ENCODE measurements at places on chromosomes 7 and 10.

DNA sequence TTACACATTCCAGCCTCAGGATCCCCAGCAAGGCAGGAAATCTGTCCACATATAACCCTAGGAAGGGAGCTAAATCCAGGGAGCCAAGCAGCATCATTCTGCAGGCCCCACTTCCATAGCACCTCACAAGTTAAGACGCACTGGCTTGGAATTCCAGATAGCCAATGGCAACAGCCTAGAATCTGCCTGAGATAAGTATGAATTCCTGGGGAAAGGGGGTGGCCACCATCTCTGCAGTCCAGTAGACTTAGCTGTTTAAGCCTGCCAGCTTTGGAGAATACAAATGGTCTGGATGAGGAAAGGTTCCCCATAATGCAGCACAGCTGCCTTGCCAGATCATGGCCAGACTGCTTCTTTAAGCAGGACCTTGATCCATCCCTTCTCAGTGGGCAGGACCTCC, 179.4 kb upstream of the PRSS1 start:
- no peak for DNase-seq

GRCh38 chr10:87930934-87931835, 67.8 kb downstream of the PTEN start:
- DNase-seq: no peak

- DNase-seq: no peak
These were observed 1157.3 kb downstream of the SORCS3 start for GRCh38 chr10:105798328-105798889.

DNA sequence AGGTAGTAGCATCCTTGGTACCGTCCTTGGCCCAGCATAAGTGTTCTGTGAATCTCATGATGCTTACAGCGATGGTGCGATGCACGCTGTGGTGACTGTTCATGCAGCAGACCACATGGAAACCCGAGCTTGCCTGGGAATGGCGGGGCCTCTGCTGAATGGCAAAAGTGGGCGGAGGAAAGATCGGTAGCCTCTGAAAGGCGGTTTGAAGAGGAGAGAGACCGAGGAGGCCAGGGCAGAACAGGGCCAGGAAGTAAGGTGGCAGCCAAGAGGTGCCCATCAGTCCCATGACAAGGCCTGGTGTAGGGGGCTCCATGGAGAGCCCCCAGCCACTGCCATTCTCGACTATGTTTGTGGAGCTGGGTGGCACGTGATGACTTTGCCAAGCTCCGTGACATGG, 33.2 kb upstream of the CNPY1 start:
- DNase-seq: no peak

GRCh38 chr7:2074691-2075090, 158.1 kb downstream of the MAD1L1 start:
- no peak for DNase-seq

GRCh38 chr10:18886102-18886501, 162.5 kb upstream of the MALRD1 start:
- DNase-seq: no peak

GRCh38 chr7:148773334-148773733, 74.6 kb downstream of the CUL1 start:
- DNase-seq: peak; percentile 41

DNA sequence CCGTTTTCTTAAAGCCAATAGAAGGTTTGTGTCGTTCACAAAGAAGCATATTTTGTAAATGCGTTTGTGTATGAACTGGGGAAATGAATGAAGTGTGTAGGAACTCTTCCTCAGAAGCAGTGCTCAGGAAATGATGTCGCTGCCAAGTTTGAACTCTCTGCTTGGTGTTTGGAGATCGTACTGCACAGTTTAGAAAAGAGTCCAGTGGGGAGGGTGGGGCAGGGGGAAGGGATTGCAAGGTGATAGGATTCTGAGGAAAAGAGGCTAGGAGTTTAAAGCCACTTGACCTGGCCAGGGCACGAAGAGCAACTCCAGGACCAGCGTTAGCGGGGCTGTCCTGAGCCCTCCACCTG, 122.2 kb downstream of the CUBN start:
- no peak for DNase-seq

GRCh38 chr10:56028298-56029132, 332.5 kb downstream of the ZWINT start:
- DNase-seq: no peak

GRCh38 chr10:132192076-132192975, 5.6 kb downstream of the DPYSL4 start:
- no peak for DNase-seq

DNA sequence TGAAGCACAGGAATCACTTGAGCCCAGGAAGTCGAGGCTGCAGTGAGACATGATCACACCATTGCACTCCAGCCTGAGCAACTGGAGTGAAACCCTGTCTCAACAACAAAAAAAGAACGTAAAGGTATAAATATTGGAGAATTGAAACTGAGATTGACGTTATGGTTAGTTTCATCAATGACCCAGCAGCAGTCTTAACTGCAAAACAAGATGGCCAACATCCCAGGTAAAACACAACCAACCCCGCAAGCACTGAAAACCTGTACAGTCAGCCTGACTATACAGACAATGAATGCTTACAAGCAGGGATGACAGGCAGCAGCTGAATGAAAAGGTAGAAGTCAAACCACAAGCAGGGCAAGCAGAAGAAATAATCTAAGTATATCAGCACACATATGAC, 34.7 kb downstream of the WAPL start:
- DNase-seq: no peak

GRCh38 chr10:96743988-96744585, 23.8 kb upstream of the PIK3AP1 start:
- DNase-seq: no peak

DNA sequence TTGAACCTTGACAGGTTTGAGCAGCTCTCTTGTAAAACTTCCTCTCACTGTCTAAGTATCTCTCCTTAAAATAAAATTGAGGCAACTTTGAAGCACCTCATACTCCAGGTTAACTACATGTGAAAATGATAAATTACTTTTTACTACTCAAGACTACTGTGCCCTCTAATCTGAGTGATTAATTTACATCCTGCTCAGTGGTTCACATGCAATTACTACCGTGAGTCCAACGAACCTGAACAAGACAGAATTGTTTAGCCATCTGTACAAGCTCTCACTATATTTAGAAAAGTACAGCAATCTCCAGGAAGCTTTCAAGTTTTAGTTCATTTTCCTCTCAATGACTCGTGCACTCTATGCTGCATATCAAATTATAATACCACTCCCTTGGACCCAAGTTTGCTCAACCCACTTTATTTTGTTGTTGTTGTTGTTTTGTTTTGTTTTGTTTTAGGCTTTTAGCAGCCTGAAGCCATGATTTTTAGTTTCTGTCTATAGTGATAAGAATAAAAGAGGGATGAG, 21.2 kb downstream of the PDE1C start:
- DNase-seq: no peak

- DNase-seq: no peak
These were observed 509.9 kb upstream of the GALNT17 start for GRCh38 chr7:70621954-70622600.

- DNase-seq: no peak
These were observed 171.2 kb upstream of the COL1A2 start for GRCh38 chr7:94223375-94224084.

GRCh38 chr10:68954904-68955303, 1.1 kb upstream of the DDX21 start:
- DNase-seq: no peak

DNA sequence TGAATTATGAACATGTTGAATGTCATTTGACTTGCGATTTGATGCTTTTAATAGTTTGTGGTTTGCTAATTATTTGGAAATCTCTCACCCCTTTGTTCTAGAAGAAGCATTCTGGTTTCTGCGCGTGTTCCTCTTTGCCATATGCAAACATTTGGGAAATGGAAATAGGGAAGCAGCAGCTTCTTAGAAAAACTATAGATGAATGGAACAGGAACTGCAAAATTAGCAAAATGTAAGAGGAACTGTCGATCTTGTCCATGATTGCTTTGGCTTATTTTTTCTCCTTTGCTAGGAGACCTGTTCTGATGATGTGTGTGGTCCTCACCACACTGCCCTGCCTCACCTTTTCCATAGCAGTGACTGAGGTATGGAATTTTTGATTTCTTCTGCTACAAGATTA, 19.0 kb downstream of the TMEM236 start:
- no peak for DNase-seq

DNA sequence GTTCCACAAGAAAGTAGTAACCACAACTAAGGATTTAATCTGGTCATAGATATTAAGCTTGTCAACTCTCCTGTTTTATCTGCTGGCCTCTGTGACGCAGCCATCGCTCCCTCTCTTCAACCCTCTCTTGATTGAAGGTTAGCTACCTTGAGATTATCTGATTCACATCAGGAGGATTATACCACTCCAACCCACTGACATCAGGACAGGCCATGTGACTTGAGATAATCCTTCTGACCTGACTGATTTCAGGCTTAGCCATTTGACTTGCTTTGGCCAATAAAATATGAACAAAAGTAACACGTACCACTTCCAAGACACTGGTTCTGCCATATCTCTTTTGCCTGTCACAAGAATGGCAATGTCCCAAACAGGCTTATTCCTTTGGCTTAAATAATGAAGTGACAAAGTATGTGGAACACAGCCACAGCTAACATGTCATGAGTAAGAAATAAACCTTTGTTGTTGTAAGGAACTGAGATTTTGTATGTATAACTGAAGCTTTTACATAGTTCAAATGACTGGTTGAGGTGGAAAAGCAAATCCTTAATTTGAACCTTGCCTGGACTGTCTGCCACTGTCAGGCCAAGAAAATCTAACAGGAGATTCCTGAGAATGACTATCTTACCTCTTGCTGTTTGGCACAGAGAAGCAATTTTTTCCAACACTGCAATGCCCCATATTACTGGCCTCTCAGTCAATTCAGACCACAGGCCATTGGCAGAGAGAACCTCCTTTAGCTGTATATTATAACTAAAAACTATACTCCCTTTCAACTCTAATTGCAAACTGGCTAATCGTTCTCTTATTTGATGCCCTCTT, 13.9 kb downstream of the ZNF438 start:
- DNase-seq: no peak

DNA sequence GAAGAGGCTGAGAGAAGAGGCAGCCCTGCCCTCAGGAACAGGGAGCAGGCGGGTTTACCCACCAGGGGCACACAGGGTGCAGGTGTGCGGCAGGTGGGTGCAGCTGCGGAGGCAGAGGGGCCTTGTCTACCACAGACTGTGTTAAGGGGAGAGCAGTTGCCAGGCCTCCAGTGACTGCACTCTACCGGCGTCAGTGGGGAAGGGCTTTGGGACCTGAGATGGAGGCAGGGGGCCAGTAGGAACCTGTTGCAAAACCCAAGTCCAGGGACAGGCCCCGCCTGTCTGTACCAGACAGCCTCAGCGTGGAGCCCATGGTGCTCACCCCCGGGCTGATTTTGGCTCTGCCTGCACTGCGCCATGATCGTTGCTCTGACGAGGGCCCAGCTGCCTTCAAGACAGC, 507.6 kb upstream of the FOXK1 start:
- no peak for DNase-seq

GRCh38 chr10:108362961-108363360, 1198.5 kb upstream of the SORCS1 start:
- no peak for DNase-seq

DNA sequence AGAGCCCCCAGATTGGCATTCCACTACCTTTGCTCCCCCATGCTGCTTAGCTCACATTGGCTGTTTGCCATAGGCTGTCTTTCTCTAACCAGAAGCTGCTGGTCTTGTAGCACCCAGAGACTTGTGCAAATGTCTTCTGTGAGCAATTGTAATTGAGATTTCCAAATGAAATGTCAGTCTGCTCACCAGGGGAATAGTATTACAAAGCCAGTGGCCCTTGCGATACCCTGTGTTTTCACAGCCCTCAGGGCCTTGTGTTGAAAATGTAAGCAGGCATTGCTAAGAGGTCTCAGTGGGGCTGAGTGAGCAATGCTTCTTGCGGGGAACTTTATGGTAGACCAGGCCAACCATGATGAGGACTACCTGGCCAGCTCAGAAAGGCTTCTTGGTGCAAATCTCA, 746.5 kb downstream of the LRMDA start:
- DNase-seq: no peak

DNA sequence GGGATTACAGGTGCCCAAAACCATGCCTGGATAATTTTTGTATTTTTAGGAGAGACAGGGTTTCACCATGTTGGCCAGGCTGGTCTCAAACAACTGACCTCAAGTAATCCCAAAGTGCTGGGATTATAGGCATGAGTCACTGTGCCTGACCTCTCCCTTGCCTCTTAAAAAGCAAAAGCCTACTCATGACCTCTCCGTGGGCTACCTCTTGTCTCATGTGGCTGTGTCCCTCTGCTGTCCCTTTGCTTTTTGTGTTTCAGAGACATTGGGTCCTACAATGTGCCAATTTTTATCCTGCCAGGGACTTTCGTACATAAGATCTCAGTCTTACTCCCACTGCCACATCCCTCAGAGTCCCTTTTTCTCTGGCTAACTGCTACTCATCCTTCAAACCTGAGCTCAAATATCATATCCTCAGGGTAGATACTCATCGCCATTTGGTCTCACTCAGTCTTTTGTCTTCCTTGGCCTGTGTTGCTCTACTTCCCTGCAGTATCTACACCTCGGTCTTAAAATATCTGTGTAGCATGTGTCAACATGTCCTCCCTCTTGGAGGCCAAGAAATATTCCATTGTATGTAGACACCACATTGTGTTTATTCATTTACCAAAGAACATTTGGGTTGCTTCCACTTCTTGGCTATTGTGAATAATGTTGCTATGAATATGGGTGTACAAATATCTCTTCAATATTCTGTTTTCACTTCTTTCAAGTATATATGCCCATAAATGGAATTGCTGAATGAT, 465.0 kb upstream of the KLF6 start:
- DNase-seq: no peak

GRCh38 chr7:43878867-43879266, 9.6 kb upstream of the MRPS24 start:
- DNase-seq: no peak

GRCh38 chr7:98216941-98217622, 5.8 kb downstream of the BHLHA15 start:
- no peak for DNase-seq

GRCh38 chr10:77798940-77799339, 127.6 kb downstream of the DLG5 start:
- DNase-seq: no peak

- DNase-seq: no peak
These were observed 426.4 kb upstream of the MTPN start for GRCh38 chr7:136403591-136403990.

DNA sequence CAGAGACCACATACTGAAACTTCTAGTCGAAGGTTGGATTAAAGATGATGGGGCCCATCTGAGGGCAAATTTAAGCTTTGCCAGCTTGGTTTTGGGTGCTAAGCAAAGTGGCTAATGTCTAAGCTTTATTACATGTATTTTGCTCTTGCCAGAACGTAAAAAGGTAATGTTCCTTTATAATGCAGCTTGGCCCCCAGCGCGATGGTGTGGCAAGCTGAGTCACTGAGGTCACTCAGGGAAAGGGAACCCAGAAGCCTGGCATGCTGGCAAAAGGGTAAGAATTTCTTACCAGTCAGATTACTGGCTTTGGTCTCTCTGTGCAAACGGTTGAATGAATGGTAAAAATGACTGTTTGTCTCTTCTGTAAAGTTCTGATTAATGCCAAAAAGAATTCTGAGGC, 158.3 kb upstream of the KCND2 start:
- DNase-seq: no peak

- no peak for DNase-seq
These were observed 309.0 kb upstream of the HGF start for GRCh38 chr7:82078807-82079206.

GRCh38 chr10:386771-387592, 251.7 kb downstream of the ZMYND11 start:
- DNase-seq: no peak
